ENCODE measurements at places on chromosomes 4 and X. TPM values are rescaled to one million over a fixed set of nuclear protein-coding genes. Genes with fewer than 3 reads are reported as not detected.

PCDH19 gene
- 1.2 TPM for total RNA-seq

DNA sequence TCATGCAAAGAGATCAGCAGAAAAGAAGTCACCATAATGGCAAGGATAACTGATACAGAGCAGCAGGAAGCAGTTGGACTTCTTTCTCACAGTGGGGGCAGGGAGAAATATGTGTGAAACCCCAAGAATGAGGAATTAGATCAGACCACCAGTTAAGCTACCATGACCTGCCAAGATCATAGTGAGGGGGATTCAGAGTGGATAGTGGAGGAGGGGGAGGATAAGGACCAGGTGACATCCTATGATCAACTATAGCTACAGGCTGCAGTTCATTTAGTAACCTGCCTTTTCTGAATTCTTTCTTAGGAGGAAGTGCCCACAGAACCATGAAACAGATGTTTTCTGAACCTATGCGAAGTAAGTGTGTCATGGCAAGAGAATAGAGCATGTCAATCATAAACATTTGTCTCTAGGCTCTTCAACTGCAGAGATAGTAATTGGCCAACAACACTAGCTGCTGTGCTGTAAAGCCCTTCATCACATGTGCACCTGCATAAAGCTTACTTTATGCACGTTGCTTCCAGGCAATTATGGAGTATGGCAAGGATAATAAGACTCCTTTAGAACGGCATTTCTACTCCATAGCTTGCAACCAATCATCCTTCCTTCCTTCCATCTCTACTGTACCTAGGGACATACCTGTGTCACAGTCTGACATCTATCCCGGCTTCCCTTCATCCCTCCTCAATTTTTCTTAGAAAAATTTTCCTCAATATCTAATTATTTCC, 329.7 kb downstream of the EPHA5 start:
- DNase-seq = no peak

C4orf51 gene
- total RNA-seq = 5.8 TPM

DCAF8L2 gene
- total RNA-seq = 0.24 TPM

DNA sequence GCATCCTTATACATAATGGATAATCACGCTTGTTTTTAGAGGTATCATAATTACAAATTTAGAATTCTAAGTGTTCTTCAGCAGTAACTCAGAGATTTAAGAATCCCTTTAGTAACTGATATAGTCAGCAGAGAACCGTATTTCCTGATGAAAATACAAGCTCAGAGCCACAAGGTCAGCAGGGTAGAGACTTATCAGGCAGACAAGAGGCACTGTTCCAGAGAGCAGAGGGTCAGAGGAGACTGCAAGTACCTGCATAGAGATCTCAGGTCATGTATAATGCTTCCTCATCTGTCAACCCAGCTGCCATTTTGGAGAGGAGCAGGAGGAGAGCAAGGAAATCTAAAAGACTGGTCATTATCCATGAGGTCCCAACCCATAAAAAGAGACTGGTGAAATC, 787.1 kb upstream of the FTHL17 start:
- DNase-seq = no peak

GRCh38 chr4:168886351-168886750, 123.7 kb downstream of the CBR4 start:
- no peak for DNase-seq

Measured in umbilical cord (tissue), 2 donors.